HuH-7 (cell line): ENCODE measurements at places on chromosomes 11 and 22.

DNA sequence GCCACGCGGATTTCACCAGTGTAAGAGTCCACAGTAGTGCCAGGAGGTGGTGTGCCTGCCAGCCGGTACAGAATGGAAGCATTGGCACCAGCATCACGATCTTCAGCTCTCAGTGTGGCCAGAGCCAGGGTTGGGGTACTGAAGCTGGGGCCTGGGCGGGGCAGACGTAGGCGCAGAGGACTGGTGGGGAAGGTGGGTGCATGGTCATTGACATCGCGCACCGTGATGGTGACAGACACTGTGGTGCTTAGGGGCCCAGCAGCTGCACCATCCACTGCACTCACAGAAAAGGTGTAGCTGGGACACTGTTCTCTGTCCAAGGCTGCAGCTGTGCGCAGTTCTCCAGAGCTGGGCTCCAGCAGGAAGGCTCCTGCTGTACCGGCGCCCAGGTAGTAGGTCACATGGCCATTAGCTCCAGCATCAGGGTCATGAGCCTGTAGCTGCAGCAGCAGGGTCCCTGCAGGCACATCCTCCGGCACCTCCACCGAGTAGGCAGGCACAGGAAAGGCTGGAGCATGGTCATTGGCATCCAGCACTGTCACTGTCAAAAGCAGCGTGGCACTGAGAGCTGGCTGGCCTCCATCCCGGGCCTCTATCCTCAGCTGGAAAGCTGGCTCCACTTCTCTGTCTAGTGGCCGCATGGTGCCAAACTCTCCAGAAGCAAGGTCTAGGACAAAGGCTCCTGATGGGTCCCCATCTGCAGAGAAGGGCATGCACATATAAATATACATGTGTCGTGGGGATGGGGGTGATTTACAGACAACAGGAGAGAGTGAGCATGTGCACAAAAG is 7.9 kb upstream of the TPP1 start:
- DNase-seq = no peak

- DNase-seq = no peak
Observed at GRCh38 chr11:95308512-95309035, 77.6 kb upstream of the SESN3 start.

DNA sequence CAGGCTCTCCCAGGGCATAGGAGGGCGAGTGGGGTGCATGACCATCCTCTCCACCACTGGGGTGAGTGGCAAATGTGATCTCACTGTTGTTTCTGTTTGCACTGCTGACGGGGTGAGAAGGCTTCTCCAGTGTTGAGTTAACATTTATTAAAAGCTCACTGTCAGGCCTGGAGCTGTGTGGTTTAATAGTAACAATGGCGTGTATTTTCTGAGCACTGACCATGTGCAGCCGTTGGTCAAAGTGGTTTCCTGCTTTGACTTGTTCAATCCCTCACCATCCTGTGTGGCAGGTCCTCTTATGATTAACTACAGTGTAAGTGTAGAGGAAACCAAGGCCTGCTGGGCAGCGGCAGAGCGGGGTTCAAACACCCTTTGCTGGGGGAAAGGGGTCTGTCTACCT is 4.4 kb downstream of the A4GALT start:
- no peak for DNase-seq

GRCh38 chr22:30238661-30239487 is 7.7 kb downstream of the LIF start:
- no peak for DNase-seq

- DNase-seq = no peak
Observed at GRCh38 chr11:62153617-62154016, 29.8 kb downstream of the INCENP start.

DNA sequence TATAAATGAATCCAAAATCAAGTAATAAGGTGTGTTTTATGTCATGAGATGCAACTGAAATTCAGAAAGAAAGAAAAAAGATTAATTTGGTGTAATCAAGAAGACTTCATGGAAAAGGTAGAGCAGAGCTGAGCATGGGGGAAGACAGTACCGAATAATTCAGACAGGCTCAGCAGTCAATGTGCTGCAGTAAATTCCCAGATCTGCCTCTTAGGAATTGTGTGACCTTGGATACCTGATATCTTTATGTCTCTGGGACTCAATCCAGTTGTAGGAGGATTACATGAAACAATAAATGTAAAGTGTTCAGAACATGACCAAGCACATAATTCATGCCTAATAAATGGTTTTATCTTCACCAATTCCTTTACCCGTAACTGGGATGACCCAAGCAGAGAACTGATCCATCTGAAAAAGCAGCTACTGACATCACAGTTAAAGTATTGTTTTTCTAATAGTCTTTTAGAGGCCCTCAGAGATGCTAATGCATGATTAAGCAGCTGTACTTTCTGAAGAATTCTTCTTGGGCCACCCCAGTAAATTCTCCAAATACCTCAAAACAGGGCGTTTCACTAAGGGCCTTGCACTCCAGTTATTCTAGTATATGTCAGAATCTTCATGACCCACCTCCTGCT is 7.8 kb downstream of the MS4A12 start:
- no peak for DNase-seq

- no peak for DNase-seq
Observed at GRCh38 chr11:36492724-36493304, 17.3 kb downstream of the TRAF6 start.

DNA sequence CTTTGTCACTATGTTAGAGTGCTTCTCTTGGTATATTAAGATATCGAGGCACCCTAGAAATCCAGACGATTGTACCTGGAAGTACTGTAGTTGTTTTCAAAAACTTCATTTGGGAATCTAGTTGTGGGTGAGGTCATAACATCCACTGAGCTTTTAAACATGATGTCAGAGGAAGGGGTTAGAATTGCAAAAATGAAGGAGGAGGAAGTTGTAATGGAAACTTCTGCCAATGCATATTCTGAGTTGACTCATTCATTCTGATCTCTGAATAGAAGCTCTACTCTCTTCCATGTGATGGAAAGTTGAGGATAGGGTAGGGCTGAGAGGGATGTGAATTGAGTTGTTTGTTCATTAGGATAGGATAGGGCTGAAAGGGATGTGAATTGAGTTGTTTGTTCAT is 7.7 kb downstream of the CD44 start:
- DNase-seq = no peak

DNA sequence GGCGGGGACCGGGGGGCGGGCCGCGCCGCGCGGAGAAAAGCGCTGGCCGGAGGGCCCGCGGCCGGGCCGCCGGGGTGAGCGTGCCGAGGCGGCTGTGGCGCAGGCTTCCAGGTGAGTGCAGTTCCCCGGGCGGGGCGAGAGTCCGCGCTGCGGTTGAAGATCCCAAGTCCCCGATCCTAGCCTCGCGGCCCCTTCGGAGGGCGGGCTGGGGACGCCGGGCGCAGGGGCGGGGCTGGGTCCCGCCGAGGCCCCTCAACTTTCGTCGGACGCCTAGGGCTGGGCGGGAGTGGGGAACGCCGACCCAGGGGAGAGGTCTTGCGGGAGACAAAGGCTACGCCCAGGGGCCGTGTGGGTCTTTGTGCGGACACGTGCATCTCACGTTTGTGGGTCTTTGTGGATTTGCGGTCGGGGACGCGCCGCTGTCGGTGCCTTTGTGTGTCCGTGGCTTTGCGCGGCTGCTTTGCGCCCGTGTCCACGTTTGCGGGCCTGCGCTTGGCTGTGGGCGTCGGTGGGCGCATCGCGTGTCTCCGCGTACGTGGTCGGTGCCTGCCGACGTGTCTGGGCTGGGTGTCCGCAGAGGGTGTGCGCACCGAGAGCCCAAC is at the start of gene TSKU:
Gene TSKU, plus strand, starts transcription at position 63 of the 602 bp plus-strand sequence. CDS start 12,261 bp downstream, outside the sequence.
- DNase-seq = no peak

- no peak for DNase-seq
Observed at GRCh38 chr11:68722143-68722542, 29.2 kb downstream of the TESMIN start.
